ENCODE measurements at places on chromosomes 3 and 15.

- DNase-seq = no peak
These were observed 31.1 kb downstream of the FAM174B start for GRCh38 chr15:92624401-92624991.

DNA sequence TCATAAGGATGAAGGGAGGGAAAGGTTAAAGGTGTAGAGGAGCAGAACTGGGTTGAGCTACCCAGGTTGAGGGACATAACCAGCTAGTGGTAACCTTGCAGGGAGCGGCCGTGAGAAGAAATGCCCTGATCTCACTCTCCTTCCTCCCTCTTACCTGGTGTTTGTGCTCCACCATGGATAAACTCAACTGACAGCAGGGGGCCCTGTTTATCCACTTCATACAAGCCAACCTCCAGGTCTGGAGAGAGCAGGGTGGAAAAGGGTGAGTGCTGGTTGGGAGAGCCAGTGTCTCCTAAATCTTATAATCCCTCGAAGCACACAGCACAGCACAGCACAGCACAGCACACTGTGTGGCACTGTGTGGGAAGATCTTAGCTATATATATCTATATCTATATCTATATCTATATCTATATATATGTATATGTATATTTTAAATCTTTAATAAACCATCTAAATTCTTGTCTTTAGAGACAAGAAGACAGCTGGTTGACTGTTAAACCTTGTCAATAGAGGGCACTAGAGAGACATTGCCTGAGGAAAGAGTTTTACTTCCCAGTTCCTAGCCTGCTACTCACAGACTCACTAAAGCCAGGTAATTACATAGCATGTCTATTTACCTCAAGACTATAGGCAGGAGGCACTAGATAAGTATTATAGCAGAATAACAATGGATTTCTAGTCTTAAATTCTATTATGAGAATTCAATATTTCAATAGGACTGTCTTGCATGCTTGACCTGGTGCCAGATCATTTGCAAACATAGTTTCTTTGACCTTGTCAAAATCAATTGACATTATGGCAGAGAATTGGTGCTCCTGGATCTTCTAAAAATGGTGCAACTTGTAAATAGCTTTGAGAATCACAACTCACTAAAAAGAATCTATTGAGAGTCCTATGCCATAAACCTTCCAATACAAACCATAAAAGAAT is 21.7 kb upstream of the FMN1 start:
- DNase-seq = no peak

DNA sequence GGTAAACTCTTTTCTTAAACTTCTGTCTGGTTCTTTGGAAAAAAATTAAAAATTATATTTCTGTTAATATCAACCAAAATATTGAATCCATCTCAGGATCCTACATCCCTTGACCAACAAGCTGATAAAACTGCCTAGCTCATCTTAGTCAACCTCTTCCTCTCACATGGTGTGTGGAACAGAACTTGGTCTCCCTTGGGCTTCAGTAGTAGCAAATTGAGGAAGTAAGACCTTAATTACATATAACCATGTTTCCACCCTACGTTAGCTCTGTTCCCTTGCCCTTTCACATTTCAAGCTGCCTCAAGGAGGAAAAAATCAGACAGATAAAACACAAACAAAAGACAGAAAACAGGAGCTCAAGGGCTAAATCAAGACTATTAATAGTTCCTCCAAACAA is 116.4 kb downstream of the GREM1 start:
- no peak for DNase-seq

DNA sequence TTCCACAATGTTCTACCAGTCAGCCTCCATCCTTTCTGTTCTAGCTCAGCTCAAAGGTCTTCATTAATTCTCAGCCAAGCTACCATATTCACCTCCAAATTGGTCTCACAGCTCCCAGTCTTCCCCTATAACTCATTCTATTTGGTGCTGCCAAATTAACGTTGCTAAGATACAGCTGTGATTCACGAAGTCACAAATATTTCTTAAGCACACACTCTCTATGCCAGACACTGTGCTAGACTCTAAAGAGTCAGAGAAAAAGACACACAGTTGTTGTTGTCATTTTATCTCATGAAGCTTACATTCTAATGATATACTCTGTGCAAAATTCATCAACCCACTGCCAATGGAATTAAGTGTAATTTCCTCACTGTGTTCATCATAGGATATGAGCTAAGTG is 102.8 kb downstream of the FRMD5 start:
- no peak for DNase-seq

- DNase-seq = no peak
These were observed 19.9 kb downstream of the SMAD3 start for GRCh38 chr15:67085237-67085817.

GRCh38 chr15:72227192-72227586 is 3.8 kb downstream of the PKM start:
- peak; percentile 28 for DNase-seq

GRCh38 chr3:193261970-193262369 is 20.9 kb downstream of the PLAAT1 start:
- DNase-seq = no peak

- no peak for DNase-seq
These were observed 762.3 kb upstream of the GRM7 start for GRCh38 chr3:6098516-6099157.

DNA sequence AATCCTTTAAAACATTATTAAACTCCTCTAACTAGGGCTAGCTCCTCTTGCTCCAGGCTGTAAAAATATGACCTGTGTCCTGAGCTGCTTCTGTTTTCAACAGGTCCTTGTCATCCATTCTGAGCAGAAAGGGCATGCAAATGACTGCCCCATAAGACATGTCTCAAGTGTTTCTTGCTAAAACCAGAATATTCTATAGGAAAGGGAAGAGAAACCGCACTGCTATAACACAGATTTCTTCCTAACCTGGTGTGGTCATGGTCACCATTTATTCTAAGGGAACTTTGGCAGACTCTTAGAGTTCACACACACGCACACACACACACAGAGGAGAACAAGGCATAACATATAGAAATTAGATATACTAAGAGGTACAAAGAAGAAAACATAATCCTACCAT is 34.2 kb upstream of the B3GNT5 start:
- no peak for DNase-seq

GRCh38 chr3:64398476-64398875 is 173.2 kb upstream of the PRICKLE2 start:
- DNase-seq = no peak

- DNase-seq = no peak
These were observed 15.7 kb upstream of the PPARG start for GRCh38 chr3:12273045-12273695.

GRCh38 chr3:124131580-124131979 is 139.7 kb upstream of the ROPN1 start:
- no peak for DNase-seq

All from stimulated activated effector memory CD8-positive, alpha-beta T cell treated with anti-CD3 and anti-CD28 coated beads, Interleukin-12 subunit alpha, Interleukin-12 subunit beta, amount 100 ng/mL, for 72 hours (primary cell).